T-helper 22 cell (primary cell): ENCODE measurements at places on chromosomes 2 and 18.

DNA sequence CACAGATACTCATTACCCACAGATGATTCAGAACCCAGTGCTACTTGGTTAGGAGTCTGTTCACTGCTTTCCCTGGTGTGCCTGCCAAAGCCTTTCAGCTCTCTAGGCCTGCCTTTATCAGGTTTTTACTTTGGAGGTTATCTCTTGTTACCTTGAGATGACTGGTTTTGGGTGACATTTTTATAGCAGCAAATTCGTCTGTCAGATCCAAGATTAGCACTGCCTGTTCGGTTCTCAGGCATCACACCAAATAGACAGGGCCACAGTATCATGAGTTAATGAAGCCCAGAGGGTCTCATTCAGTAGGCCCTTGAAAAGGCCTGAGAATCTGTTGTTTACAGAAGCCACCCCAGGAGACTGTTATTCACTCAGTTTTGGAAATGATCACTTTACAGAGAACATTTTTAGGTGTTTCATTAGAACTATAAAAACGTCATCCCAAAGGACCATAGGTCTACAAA is 121.2 kb downstream of the OSBPL6 start:
- no peak for DNase-seq

- DNase-seq: no peak
Observed at GRCh38 chr2:111656894-111657293, 227.1 kb downstream of the ANAPC1 start.

DNA sequence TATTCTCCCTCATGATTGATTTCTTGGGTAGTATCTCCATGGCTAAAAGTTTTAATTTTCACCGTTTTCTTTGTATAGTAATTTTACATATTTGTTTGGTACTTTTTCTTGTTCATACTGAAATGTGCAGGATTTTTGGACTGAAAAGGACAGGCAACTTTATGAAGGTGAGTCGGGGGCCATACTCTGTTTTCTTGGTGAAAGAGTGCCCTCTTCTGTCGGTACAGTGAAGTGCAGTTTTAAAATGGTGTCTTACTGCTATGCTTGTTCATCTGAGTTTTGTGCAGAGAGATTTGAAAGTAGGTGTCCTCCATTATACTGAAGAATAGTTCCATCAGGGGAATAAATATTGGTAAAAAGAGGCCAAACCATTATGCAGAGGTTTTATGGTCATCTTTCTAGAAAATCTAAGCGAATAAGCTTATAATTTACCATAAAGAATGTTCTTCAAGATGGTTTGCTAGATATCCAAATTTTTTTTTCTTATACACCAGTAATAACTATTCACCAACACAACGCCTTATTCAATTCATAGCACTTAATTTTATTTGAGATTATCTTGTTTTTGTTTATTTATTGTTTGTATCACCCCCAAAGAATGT is 8.7 kb upstream of the SERPINB13 start:
- no peak for DNase-seq

GRCh38 chr18:7068871-7069590 is 48.6 kb downstream of the LAMA1 start:
- no peak for DNase-seq

GRCh38 chr18:54020966-54021365 is 203.5 kb downstream of the MBD2 start:
- DNase-seq: no peak

- DNase-seq: no peak
Observed at GRCh38 chr2:215401896-215402379, 33.9 kb downstream of the FN1 start.

DNA sequence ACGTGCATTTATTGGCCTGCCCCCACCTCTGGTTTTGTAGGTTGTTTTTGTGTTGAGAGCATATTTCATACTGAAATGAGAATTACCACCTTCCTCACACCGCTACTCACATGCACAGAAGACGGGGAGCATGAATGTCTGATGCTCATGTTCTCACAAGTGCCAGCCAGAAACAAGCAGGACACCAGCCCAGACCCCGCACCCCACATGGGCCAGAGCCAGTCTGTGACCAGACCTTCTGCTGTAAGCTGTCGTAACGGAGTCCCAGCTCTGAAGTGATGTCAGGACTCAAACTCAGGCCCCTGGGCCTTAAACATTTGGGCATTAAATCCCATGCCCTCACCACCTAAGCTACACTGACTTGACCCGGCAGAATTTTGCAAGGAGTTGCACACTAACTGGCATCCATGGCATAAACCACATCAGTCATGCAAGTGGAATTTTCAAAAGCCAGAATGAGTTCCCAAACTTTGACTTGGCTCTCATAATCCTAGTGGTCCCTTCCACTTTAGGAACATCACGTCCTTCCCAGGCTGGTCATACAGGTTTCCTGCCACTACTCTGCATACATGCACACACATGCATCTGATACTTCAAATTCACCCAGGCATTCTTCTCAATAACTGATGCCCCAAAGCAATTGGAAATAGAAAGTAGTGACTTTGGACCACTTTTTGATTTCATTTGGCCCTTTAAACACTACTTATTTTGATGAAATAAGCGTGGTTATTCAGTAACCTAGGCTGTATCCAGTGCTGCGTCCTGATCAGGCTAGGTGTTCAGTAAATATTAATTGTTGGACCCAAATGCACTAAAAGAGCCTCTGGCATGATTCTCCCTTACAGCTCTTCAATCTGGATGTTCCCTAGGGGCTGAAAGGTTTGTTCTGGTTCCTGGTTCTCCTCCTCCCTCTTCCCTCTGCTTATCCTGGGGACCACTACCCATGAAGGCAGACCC is 223.1 kb upstream of the ID2 start:
- no peak for DNase-seq
